ENCODE measurements at places on chromosomes 7 and 10. TPM values are rescaled to one million over a fixed set of nuclear protein-coding genes. Genes with fewer than 3 reads are reported as not detected.

- DNase-seq, result no peak
These were observed 27.5 kb upstream of the ETV1 start for GRCh38 chr7:14016950-14017349.

- no peak for DNase-seq
These were observed 401.9 kb upstream of the PHF14 start for GRCh38 chr7:10571759-10572158.

DNA sequence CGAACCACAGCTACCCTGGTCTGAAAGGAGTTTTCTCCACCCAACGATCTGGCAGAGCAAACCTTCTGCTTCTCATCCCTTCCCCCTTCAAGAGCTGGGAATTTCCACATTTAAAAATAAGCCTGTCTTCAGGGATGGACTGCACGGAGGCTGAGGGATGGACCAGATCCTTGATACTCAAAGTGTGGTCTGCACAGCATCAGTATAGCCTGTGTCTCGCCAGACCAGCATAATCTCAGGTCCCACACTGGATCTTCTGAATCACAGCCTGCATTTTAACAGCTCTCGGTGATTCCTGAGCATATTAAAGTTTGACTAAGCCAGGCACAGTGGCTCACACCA lies 7.1 kb downstream of the KCNMA1 start:
- no peak for DNase-seq

DNA sequence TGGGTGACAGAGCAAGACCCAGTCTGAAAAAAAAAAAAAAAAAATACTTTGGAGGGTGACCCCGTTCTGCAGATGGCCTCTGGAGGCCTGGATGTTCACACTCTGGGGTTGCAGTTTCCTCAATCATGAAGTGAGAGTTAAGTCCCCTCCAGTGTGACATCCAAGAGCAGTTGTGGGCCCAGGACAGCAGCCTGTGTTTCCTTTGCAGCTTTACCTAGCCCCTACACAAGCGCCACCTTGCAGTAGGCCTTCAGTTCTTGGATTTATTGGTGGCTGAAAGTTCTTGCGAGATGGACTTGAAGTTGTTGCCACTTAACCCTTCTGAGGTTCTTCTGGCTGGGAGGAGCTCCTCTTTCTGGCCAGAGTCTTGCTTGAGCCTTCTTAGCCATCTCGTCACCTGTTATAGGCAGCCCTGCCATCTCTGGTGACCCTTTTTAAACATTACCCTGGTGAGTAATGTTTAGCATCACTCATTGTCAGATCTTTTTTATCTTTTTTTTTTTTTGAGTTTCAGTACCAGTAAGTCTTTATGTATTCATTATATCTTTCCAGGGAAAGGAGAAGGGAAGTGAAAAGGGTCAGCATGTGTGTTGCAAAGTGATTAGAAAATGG lies 3.4 kb upstream of the ACTR3C start:
- no peak for DNase-seq

- peak; percentile 64 for DNase-seq
These were observed 681 bp upstream of the SPOCK2 start for GRCh38 chr10:72088889-72089575.

GRCh38 chr10:35533565-35533964 lies 71.6 kb upstream of the GJD4 start:
- no peak for DNase-seq

DNA sequence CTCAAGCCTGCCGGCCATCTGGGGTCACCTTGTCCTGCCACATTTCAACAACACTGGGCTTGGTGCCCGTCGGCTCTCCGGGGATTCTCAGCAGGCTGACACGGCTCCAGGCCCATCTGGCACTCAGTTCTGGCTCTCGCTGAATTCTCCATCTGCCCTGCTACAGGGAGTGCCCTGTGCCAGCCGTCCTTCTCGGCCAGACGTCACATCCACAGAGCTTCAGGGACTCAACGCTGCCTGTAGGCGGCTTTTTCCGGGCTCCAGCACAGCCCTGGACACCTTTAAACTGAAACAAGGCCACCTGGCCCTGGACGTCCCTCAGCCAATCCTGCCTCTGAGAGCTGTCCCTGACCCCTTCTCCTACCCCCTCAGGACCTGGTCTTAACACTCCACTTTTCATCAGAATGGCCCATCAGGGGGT lies 43.0 kb downstream of the TMEM130 start:
- DNase-seq, result no peak

The PLAC9 gene
- not detected for total RNA-seq

DNA sequence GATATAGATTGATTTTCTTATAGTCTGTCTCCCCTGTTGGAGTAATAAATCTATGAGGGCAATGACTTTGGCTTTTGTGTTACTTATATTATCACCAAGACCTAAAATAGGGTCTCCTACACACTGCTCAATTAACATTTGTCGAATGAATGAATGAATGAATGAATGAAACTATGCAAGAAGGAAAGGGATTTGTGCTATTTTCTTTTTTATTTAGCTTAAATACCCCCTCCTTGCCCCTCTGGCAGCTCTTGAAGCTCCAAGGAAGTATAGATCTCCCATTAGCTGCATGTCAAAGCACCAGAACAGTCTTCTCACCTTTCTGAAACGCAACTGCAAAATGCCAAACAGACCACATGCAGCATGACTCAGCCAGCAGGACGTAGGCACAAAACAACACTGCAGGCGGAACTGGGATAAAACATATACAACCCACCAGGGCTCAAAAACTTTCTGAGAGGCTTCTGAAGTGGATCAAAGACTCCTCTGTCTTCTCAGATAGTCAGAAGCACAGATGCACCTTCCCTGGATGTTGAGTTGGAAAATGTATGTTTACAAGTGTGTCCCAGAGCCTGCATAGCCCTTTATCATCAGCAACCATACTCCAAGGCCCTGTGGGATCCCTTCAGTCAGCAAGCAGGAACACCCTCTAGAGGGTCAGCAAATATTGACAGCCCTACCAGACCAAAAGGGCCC lies 187.8 kb downstream of the NPSR1 start:
- no peak for DNase-seq

GRCh38 chr10:21519941-21520436 lies 5.5 kb downstream of the SKIDA1 start:
- peak; percentile 50 for DNase-seq
